NK-92 treated with Interleukin-12 subunit alpha and Interleukin-12 subunit beta, amount 100 ng/mL, for 24 hours (cell line): ENCODE measurements at places on chromosomes 12 and 14.

GRCh38 chr12:92134638-92135274 is 10.9 kb downstream of the BTG1 start:
- DNase-seq, result no peak

- no peak for DNase-seq
Measured at GRCh38 chr14:31505411-31505810, 17.6 kb upstream of the GPR33 start.

DNA sequence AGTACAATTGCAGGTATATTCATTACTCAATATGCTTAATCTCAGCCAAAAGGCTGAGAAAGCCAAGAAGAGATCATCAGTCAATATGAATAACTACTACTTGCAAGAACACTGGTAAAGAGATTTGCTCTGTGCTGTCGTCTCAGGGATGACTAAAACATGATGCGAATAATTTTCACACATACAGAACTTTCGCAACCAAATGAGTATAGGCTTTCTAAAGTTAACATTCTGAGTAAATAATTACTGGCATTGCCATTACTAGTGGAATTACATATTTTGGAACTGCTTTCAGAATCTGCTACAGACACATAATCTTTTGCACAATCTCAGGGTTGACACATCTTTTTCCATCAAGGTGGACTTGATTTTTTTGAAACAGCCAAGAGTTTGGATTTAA is 24.7 kb downstream of the NCKAP1L start:
- no peak for DNase-seq

DNA sequence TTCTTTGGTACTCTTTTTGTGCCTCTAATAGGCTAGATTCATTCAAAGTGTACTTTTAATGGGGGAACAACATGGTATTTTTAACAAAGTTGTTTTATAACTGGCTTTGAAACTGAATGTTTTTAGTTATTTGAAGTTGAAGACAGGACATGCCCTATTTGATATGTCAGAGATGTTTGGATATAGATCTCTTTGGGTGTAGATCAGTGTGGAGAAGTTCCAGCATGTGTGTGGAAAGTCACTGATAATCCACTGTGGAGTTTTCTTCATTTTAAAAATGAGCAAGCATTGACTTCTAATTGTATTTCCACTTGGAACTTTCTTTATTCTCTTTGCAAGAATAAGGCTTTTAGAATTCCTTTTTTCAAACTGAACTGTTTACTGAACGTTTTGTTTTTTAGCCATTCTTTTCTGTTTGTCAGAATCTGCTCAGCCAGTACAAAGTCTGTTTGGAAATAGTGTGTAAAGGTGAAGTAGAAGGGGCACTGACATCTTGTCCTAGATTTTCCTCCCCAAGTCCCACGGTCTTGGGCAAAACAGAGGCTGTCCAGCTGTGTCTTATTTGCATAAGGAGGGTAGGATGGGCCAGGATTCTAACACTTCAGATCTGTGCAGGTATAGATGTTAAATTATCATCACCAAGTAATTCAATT is 35.0 kb downstream of the TDP1 start:
- DNase-seq, result no peak

- DNase-seq, result no peak
Measured at GRCh38 chr12:105109465-105110212, 2.1 kb downstream of the WASHC4 start.

DNA sequence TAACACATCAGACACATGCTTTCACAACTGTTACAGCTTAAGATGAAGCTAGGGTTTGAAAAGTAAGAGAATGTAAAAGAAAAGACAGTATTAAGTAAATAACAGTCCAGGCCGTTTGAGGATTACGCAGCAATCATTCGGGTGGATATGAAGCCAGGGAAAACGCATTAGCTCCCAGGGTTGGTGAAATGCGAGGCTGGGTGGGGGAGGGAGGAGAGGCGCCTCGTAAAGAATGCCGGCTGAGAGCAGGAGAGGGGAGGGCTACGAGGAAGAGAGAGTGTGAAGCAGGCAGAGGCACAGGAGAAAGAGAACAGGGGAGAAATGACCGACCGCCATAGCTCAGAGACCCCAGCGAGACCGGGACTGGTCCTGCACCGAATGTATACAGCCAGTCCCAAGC is 73.0 kb downstream of the IQSEC3 start:
- no peak for DNase-seq

DNA sequence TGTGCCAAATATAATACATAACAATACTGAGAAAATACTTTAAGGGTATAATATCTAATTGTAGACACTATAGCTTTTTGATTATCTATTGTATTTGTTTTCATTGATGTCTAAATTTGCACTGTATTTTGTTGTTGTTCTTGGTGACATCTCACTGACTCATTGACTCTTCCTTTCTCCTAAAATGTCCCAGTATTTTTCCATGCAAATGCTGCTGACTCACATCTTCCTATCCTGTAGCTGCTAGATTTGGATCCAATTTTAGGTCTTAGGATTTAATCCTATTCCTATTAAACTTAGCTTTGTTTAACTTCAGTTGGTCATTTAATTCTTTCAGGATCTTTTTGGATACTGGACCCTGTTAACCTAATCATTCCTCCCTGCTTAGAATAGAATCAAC is 148.5 kb downstream of the TMTC2 start:
- no peak for DNase-seq

GRCh38 chr14:71246539-71246938 is 339.3 kb downstream of the PCNX1 start:
- DNase-seq, result no peak

- no peak for DNase-seq
Measured at GRCh38 chr12:3536096-3536875, 45.3 kb downstream of the PRMT8 start.

- DNase-seq, result no peak
Measured at GRCh38 chr14:93333631-93334103, 831 bp upstream of the BTBD7 start.

- DNase-seq, result no peak
Measured at GRCh38 chr14:23694949-23695663, 58.9 kb downstream of the DHRS2 start.

- no peak for DNase-seq
Measured at GRCh38 chr12:65894624-65895390, 70.5 kb downstream of the HMGA2 start.

- peak; percentile 11 for DNase-seq
Measured at GRCh38 chr12:122449317-122449716, 26.8 kb upstream of the CLIP1 start.

DNA sequence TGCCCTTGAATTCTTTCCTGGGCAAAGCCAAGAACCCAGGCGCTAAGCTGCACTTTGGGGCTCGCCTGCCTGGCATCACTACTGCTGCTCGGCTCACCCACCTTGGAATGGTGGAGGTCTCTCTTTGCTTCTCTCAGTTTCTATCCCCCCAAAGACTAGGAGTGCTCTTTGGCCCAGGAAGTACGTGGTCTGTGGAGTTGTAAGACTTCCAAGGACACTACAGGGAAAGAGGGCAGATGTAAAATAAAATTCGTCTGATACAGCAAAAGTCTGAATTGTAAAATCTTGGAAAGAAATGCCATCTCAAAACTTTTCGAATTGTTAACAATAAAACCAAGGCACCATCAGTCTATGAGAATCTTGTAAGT is 52.5 kb upstream of the MAP1LC3B2 start:
- DNase-seq, result no peak

DNA sequence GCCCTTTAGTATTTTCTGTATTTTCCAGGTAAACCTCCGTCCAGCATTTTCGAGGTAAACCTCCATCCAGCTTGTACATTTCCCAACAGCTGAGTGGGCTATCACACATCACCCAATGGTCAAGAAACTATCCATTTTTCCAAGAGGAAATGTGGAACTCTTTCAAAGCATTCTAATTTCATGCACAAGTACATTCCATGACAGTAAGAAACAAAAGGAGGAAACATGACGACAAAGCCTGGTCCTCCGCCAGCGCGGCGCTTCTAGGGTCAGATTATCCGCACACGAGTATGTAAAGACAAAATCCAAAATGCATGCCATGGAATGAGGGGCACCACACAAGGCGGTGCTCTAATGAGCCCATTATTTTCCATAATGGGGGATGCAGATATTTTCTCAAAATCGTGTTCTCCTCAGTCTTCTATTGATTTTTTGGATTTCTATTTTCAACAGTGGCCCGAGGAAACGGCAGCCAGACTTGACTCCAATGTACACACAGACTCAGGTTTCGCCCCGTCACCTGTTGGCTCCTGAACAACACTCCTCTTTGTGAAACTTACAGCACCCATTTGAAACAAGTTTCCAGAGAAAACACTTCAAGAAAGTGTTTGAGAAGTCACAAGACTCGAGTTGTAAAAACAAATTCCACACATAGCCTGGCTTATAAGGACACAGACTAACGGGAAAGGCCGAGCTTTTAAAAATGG is 107.4 kb downstream of the PRICKLE1 start:
- DNase-seq, result no peak

- no peak for DNase-seq
Measured at GRCh38 chr14:64208261-64208660, 85.9 kb downstream of the ESR2 start.

DNA sequence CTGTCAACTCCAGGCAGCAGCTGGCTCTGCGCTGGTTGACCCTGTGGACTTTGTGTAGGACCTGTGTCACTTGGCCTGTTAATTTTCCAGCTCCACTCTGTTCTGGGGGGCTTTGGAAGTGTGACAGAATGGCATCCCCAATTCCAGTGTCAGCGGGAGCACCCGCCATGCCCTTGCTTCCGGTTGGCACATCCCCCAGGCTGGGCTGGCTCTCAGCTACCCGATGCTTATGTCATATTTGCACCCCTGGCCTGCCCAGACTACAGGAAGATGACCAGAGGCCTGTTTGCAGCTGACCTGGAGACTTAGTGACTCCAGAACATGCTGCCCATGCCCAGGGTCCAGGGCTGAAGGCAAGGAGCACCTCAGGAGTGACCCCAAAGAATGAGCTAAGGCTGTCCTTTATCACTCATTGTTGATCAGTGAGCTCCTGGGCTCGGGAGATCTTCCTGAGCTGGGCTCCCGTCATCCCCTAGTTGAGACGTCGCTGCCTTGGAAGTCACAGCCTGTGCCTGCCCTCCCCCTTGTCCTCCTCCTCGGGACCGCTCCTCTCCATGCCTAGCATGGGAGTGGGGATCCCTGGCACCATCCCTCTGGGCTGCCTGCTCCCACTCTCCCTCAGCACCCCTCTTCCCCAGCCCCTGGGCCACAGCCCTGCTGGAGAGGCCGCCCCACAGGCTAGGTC is 163.4 kb upstream of the RTL1 start:
- no peak for DNase-seq

GRCh38 chr12:414859-415258 is 13.4 kb downstream of the CCDC77 start:
- no peak for DNase-seq

- no peak for DNase-seq
Measured at GRCh38 chr14:64117671-64118402, 176.3 kb downstream of the ESR2 start.

DNA sequence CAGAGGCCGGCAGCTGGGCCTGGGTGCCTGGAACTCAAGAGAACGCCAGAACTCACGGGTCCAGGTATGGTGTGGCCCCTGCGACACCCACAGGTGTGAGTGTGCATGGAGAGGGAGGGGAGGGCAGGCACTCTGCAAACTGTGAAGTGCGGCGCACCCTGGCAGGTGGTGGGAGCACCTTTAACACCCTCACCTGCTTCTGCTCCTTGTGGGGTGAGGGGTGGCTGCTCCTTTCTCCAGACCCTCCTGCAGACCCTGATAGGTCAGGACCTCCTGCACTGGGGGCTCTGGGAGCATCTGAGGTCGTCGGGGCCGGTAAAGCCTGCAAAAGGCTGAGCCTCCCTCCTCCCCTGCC is 324.7 kb upstream of the SFSWAP start:
- DNase-seq, result no peak

DNA sequence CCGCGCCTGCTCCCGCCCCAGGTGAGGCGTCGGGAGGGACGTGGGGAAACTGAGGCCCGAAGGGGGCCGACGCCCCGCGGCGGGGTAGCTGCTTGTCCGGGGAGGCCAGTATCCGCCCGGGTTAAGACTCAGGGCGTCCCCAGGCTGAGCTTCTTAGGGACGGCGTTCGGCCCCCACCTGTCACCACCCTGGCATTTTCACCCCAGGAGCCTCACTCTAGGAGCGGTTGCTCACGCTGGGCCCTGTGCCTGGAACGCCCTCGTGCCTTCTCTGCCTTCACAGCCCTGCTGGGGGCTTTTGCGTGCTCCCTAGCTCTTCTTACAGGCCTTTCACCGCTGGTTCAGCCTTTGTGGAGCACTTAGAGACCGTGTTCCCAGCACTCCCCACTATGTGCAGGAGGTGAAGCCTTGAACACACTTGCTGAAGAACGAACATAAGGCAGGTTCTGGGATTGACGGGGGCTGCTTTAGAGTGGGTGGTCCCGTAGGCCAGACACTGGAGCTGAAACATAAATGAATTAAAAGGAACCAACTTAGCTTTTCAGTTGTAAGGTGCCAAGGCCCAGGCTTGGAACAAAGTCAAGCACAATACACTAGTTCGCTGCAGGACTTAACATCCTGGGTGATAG is 601 bp downstream of the ZNF839 start:
- peak; percentile 28 for DNase-seq

- DNase-seq, result no peak
Measured at GRCh38 chr14:80434574-80435321, 223.4 kb upstream of the DIO2 start.

GRCh38 chr14:88430976-88431375 is 45.5 kb downstream of the SPATA7 start:
- DNase-seq, result no peak

- no peak for DNase-seq
Measured at GRCh38 chr12:124024776-124025175, 51.8 kb downstream of the ZNF664 start.

GRCh38 chr14:88612981-88613380 is 50.1 kb downstream of the ZC3H14 start:
- DNase-seq, result no peak

- DNase-seq, result no peak
Measured at GRCh38 chr12:2112401-2112800, 59.6 kb downstream of the CACNA1C start.

DNA sequence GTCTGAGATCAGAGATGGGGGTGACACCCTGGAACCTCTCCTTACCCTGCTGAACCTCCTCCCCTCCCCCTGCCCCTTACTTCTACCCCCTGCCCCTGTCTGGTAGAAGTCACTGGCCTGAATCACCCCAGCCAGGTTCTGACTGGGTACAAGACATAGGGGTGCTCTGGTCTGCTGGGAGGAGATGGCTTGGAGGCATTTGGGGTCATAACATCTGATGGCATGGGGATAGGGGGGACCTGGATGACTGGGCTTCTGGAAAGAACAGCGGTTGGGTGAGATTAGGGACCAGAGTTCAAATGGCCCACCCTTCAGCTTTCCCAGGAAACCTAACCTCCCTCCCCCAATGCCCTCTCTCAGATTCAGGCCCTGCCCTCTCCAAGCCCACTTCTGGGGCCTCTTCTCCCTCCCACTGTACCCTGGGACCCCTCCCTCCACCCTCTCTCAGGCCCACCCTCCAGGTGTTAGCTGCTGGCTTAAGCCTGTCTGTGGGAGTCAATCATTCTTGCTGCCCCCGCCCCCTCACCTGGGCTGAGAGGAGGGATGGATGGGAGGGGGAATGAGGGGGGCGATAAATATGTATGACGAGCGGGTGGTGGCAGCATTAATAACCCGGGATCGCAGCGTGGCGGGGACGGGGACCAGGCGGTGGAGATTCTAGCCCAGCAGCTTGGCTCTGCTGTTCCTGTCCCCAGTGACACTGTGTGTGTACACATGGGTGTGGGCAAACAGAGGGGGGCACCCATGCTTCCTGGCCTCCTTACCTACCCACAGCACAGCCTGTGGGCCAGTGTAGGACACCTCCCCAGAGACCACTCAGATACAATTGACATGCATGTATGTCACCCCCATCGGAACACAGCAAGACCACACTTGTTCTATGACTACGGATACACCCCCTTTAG is 5.9 kb downstream of the NXPH4 start:
- no peak for DNase-seq

- DNase-seq, result no peak
Measured at GRCh38 chr12:116534311-116535121, 24.7 kb upstream of the MAP1LC3B2 start.

GRCh38 chr12:32115404-32116104 is 8.9 kb downstream of the BICD1 start:
- no peak for DNase-seq
